ENCODE measurements at places on chromosomes 7 and 10.
A peak's percentile ranks its signal among the peaks of the same experiment; 100 is the strongest.

DNA sequence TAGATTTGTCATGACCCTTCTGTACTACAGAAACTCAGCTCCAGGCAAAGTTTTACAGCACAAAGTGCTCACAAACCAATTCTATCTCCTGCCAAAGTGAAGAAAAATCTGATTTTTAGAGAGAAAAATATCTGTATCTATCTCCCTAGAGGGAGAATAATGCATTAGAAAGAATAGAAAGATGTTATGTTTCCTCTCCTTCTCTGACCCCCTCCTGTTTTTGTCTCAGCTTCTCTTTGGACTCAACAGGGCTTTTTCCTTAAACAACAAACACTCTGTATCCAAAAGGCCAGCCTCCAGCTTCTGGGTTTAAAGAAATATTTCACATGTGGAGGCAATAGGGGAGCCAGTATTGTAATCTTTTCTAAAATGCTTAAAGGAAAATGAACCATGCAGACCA is 627.4 kb downstream of the REEP3 start:
- no peak for DNase-seq

DNA sequence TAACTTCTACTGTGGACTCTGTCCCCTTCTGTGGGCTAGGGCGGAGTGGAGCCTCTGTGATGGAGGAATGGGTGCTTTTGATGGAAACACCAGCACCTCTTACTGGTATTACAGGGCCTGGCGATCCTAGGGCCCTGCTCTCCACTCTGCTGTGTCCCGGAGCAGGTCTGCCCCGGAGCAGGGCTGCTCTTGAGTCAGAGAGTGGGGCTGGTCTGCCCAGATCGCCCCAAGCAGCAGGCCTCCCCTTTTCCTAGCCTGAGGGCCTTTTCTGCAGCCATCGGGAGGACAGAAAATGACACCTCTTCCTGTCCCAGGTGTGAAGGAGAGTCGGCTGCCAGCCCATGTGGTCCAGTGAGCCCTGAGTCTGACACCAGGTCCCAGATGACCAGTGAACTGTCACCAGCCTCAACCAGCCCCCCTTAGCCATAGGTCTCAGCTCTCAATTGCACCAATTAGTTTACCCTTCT is 1.4 kb downstream of the ZNF282 start:
- DNase-seq = peak; percentile 42

DNA sequence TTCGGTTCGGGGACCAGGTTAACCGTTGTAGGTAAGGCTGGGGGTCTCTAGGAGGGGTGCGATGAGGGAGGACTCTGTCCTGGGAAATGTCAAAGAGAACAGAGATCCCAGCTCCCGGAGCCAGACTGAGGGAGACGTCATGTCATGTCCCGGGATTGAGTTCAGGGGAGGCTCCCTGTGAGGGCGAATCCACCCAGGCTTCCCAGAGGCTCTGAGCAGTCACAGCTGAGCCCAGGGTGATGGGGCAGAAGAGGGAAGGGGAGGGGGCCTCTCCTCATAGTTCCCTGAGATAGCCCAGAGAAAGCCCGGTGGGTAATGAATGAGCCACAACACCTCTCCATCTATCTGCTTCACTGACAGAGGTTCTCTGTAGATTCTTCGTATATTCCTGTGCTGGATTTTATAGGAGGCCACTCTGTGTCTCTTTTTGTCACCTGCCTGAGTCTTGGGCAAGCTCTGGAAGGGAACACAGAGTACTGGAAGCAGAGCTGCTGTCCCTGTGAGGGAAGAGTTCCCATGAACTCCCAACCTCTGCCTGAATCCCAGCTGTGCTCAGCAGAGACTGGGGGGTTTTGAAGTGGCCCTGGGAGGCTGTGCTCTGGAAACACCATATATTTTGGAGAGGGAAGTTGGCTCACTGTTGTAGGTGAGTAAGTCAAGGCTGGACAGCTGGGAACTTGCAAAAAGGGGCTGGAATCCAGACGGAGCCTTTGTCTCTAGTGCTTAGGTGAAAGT is 16.4 kb downstream of the PRSS2 start:
- DNase-seq = no peak

DNA sequence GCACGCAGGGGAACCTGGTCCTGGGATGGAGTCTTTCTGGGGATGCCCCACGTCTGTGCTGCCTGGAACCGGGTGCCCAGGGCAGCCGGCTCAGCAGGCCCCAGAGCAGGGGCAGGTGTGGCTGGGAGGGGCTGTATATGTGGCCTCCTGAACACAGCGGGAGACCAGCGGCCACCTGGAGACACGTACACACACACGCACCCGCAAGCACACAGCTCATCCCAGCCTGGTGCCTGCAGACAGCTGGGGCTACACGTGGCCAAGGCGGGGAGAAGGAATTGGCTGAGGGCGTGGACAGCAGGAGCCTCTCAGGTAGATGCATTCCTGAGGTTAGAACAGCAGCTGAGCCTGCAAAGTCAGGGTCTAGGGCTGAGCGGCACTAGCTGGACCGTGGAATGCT is 14.0 kb downstream of the ADAM8 start:
- no peak for DNase-seq

GRCh38 chr10:3568983-3569382 is 216.0 kb downstream of the KLF6 start:
- no peak for DNase-seq

Measured in MM.1S (cell line).